Activated CD8-positive, alpha-beta T cell treated with anti-CD3 and anti-CD28 coated beads for 36 hours (primary cell): ENCODE measurements at places on chromosomes 16 and 17.
A peak's percentile ranks its signal among the peaks of the same experiment; 100 is the strongest.

- no peaks in the 10 kb centered on the region for H3K36me3 ChIP-seq
- H3K27ac ChIP-seq = no peak overlapping the region
- no peaks in the 10 kb centered on the region for H3K27me3 ChIP-seq
- H3K4me1 ChIP-seq = no peaks in the 10 kb centered on the region
Observed at GRCh38 chr16:60684002-60684401, 1352.2 kb downstream of the CDH8 start.

- H3K4me3 ChIP-seq = no peak overlapping the region
- H3K36me3 ChIP-seq = no peaks in the 10 kb centered on the region
- H3K4me1 ChIP-seq = peaks cover 6% of the 10 kb centered on the region
Observed at GRCh38 chr17:29019475-29020181, 13.8 kb upstream of the SEZ6 start.

DNA sequence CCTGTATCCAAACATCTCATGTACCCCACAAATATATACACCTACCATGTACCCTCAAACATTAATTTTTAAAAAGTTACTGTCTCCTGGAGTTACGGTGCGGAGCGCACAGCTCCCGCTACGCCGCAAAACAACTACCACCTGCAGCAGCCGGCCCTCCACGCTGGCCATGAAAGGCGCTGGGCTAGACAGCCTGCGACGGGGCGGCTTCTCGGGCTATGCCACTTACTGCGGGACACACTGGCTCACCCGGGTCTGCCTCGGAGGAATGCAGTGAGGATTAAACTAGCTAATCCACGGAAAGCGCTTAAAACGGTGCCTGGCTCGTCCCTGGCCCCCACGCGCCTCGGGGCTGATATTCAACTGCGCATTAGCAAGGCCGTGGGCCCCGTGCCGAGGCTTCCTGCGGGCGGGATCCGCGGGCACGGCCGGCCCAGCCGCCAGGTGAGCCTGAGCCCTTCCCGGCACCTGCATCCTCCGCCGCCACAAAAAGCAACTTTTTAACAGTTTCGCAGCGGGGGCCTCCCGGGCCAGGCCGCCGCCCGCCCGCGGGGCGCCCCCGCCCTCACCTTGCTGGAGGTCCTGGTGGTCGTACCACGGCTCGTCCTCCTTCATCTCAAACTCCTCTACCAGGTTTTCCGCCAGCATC is 633 bp downstream of the CDR2 start:
- H3K36me3 ChIP-seq = peaks cover 37% of the 10 kb centered on the region
- peak; percentile 51 for DNase-seq
- no peaks in the 10 kb centered on the region for H3K27me3 ChIP-seq
- H3K4me1 ChIP-seq = peaks cover 46% of the 10 kb centered on the region

DNA sequence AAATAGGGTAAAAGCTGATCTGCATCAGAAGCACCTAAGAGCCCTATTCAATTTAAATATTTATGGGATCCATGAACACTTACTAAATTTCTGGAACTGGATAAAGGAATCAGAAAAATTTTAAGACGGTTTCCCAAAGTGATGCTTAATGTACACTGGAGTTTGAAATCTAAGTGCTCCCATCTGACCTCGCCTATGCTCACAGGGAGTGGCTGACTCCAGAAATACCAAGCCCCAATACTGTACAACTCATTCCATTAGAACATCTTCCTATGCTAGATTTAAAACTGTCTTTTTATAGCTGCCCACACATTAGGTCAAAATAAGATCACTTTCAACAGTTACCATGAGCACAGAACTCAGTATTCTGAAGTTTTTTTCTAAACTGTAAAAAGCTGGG is 1214.6 kb downstream of the CDH11 start:
- no peak for DNase-seq
- H3K27ac ChIP-seq = no peak overlapping the region
- no peaks in the 10 kb centered on the region for H3K36me3 ChIP-seq
- no peaks in the 10 kb centered on the region for H3K27me3 ChIP-seq
- H3K4me3 ChIP-seq = no peak overlapping the region
- no peaks in the 10 kb centered on the region for H3K4me1 ChIP-seq

GRCh38 chr17:1621273-1621954 is 7.2 kb downstream of the SLC43A2 start:
- DNase-seq = no peak
- H3K36me3 ChIP-seq = no peaks in the 10 kb centered on the region
- H3K27ac ChIP-seq = no peak overlapping the region
- no peak overlapping the region for H3K4me3 ChIP-seq
- no peaks in the 10 kb centered on the region for H3K27me3 ChIP-seq

GRCh38 chr17:39244600-39245570 is 19.1 kb upstream of the STAC2 start:
- DNase-seq = peak; percentile 96
- peaks cover 13% of the 10 kb centered on the region for H3K4me1 ChIP-seq
- H3K27ac ChIP-seq = no peak overlapping the region
- H3K27me3 ChIP-seq = no peaks in the 10 kb centered on the region

GRCh38 chr16:67336648-67337047 is 10.0 kb downstream of the LRRC36 start:
- H3K36me3 ChIP-seq = no peaks in the 10 kb centered on the region
- H3K27me3 ChIP-seq = peaks cover 6% of the 10 kb centered on the region
- no peak overlapping the region for H3K4me3 ChIP-seq
- no peak overlapping the region for H3K27ac ChIP-seq
- no peaks in the 10 kb centered on the region for H3K4me1 ChIP-seq

DNA sequence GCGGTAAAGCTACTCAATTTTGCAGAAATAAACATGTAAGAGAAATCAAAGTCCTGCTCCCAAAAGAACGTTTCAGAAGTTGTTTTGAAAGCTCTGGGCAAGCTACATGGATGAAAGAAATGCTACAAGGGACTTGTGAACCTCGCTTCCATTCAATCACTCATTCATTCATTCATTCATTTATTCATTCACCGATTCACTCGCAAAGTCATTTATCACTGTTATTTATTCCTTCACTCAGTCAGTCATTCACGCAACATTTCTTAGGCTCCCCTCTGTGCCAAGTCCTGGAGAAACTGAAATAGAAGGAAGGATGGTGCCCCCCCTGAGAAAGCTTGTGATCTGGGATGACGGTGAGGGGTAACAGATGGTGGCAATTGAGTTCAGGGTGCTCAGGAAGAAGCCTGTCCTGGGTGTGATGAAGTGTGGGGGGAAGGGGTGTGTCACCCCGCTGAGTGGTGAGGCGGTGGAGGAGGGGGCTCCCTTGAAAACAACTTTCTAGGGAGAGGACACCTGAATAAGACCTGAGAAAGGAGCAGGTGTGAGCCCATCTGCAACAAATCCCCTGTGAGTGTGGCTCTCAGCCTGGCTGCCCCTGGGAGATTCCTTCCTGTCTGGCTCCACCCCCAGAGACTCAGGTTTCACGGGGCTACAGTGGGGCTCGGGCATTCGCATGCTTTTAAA is 36.3 kb upstream of the PRSS54 start:
- no peaks in the 10 kb centered on the region for H3K4me1 ChIP-seq
- no peak overlapping the region for H3K27ac ChIP-seq
- H3K4me3 ChIP-seq = no peak overlapping the region
- H3K27me3 ChIP-seq = peaks cover 20% of the 10 kb centered on the region
- no peaks in the 10 kb centered on the region for H3K36me3 ChIP-seq
- no peak for DNase-seq

DNA sequence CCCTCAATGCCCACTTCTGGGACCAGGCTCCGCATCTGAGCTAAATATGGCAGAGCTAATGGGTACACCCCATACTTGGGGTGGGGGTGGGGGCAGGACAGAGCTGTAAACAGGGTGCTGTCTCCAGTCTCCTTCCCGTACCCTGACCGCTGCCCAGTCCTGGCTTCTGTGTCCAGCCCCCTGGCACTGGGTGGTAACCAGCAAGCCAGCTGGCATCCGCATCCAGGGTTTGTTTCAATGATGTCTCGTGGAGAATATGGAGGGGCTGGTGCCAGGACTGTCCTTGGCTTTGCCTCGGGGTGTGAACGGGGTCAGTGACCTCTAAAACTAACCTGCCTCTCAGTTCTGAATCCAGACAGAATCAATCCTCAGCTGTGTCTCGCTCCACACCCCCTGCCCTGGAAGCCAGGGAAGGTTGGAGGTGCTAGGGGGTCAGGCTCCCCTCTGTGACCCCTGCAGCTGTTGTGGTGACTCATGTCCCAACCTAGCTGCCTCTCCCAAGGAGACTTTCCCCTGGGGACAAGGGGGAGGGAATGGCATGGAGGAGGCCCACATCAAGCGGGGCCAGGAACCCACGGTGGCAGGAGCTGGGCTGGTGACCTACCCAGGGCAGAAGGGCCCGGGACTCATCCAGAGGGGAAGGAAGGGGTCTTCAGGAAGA is 1.5 kb upstream of the PNMT start:
- no peak for DNase-seq
- no peak overlapping the region for H3K4me3 ChIP-seq
- peaks cover 15% of the 10 kb centered on the region for H3K27me3 ChIP-seq
- peaks cover 8% of the 10 kb centered on the region for H3K4me1 ChIP-seq

GRCh38 chr17:55421179-55421934 is at the start of gene MMD:
TSS of gene MMD (minus strand) at chr17:55421835. CDS start at chr17:55421695, 140 bp downstream.
- H3K4me3 ChIP-seq = peak within 1 kb of the TSS; percentile 91
- H3K27ac ChIP-seq = peak within 1 kb of the TSS; percentile 95
- H3K36me3 ChIP-seq = peaks cover 33% of the 10 kb centered on the region
- peaks cover 41% of the 10 kb centered on the region for H3K4me1 ChIP-seq
- DNase-seq = peak; percentile 28

- H3K27me3 ChIP-seq = no peaks in the 10 kb centered on the region
- DNase-seq = no peak
- H3K27ac ChIP-seq = no peak overlapping the region
- peaks cover 25% of the 10 kb centered on the region for H3K4me1 ChIP-seq
- no peaks in the 10 kb centered on the region for H3K36me3 ChIP-seq
Observed at GRCh38 chr17:61284174-61284573, 115.5 kb upstream of the TBX2 start.

GRCh38 chr16:88503374-88503770 is 50.3 kb downstream of the ZFPM1 start:
- no peak overlapping the region for H3K4me3 ChIP-seq
- H3K27me3 ChIP-seq = no peaks in the 10 kb centered on the region
- H3K36me3 ChIP-seq = no peaks in the 10 kb centered on the region

DNA sequence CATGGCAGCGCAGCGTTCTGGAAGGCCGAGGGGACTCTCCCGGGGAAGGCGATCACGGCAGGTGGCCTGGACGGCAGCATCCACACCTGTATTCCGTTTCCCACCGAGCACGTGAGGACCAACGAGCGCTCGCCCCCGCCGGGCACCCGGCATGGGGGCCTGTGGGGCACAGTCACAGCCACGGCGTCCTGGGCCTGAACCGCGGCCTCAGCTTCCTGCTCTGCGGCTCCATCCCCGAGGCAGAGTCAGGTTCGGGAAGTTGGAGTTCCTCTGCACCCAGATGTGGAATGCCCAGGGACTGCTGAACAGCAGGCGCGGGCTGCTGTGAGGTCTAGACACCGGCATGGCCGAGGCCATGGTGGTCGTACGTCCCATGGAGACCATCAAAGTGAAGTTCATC is 1713.9 kb downstream of the TP53TG3F start:
- H3K4me1 ChIP-seq = no peaks in the 10 kb centered on the region
- DNase-seq = no peak
- no peak overlapping the region for H3K4me3 ChIP-seq
- H3K27ac ChIP-seq = no peak overlapping the region

DNA sequence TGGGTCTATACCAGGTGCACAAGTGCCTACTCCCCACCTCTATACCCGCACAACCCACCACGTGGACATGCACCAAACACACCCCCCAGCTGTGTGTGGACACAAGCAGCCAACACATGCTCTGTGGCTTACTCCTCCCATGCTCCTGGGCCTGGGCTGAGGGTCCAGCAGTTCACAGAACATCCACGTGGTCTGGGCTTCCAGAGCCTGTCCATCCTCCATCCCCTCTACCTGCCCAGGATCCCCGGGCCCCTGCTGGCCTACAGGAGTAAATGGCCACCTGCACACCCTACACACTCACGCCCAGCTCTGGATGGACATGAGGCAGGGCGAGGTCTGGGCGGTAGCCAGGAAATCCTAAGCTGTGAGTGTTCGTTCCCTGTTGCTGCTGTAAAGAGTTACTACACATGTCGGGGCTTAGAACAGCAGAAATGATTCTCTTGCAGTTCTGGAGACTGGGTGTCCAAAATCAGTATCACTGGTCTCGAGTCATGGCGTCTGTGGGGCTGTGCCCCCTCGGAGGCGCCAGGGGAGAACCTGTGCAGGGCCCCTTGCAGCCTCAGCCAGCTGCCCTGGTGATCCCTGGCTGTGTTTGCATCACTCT is 15.0 kb upstream of the RAI1 start:
- H3K27ac ChIP-seq = no peak overlapping the region
- H3K4me3 ChIP-seq = no peak overlapping the region
- H3K27me3 ChIP-seq = no peaks in the 10 kb centered on the region
- peaks cover 15% of the 10 kb centered on the region for H3K4me1 ChIP-seq
- no peaks in the 10 kb centered on the region for H3K36me3 ChIP-seq
- DNase-seq = no peak

- no peak for DNase-seq
- no peaks in the 10 kb centered on the region for H3K36me3 ChIP-seq
- no peaks in the 10 kb centered on the region for H3K27me3 ChIP-seq
Observed at GRCh38 chr16:52528393-52529065, 18.4 kb downstream of the TOX3 start.

DNA sequence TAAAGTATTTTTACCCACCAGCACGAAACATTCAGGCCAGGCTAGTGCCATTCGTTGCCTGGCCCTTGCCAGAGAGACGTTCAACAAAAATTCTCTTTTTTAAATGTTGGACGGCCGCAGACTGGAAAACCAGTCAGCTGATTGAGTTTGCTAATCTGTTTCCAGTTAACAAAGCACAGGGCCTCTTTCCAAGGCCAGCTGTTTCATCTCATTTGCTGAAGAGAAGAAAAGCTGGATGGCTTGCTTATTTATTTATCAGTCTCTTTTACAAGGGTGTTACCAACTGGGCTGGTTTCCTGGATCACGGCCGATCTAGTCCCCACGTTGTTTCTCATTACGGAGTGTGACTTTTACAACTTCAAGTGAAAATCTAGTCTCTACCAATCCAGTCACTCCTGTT is 418.7 kb upstream of the DYNLRB2 start:
- H3K4me1 ChIP-seq = no peaks in the 10 kb centered on the region
- H3K27ac ChIP-seq = no peak overlapping the region
- H3K4me3 ChIP-seq = no peak overlapping the region
- DNase-seq = no peak

GRCh38 chr16:68235108-68235886 is 630 bp downstream of the ESRP2 start:
- no peaks in the 10 kb centered on the region for H3K27me3 ChIP-seq
- H3K27ac ChIP-seq = no peak overlapping the region
- peak overlapping the region; percentile 27 for H3K4me3 ChIP-seq
- H3K4me1 ChIP-seq = peaks cover 36% of the 10 kb centered on the region
- DNase-seq = peak; percentile 23

DNA sequence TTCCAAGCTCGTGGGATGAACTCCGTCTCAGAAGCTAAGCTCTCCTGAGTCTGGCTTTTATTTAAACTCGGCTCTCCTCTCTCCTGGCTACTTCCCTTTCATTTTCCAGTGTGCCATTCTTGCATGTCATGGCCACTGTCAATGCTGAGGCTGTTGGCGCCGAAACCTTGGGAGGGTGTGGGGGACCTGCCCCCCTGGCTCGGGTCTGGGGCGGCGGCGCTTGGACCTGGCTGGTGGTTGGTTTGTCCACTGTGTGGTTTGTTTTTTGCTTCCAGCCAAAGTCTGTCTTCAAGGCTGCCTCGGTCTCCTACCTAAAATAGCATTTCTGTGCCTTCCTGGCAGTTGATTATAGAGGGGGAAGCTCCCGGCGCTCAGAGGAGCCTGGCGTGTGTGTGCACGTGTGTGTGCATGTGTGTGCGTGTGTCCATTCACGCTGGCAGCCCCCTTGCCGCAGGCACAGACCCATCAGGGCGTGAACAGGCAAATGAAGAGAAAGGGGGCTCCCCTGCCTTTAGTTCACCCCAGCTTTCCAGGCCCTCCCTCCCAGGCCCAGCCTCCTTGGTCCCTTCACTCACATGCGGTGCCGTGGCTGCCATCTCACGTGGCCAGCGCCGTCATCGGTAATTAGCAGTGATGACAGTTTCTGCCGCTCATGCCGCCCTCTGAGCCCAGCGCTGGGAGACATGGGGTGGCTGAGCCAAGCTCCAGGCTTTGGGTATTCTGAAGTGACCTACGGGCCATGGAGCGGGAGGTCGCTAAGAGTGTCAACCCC is 179.9 kb downstream of the SEC14L1 start:
- no peaks in the 10 kb centered on the region for H3K36me3 ChIP-seq
- no peak for DNase-seq
